CD4-positive, alpha-beta T cell treated with Interleukin-6 for 4 hours (primary cell): ENCODE measurements at places on chromosomes 3 and 15.

DNA sequence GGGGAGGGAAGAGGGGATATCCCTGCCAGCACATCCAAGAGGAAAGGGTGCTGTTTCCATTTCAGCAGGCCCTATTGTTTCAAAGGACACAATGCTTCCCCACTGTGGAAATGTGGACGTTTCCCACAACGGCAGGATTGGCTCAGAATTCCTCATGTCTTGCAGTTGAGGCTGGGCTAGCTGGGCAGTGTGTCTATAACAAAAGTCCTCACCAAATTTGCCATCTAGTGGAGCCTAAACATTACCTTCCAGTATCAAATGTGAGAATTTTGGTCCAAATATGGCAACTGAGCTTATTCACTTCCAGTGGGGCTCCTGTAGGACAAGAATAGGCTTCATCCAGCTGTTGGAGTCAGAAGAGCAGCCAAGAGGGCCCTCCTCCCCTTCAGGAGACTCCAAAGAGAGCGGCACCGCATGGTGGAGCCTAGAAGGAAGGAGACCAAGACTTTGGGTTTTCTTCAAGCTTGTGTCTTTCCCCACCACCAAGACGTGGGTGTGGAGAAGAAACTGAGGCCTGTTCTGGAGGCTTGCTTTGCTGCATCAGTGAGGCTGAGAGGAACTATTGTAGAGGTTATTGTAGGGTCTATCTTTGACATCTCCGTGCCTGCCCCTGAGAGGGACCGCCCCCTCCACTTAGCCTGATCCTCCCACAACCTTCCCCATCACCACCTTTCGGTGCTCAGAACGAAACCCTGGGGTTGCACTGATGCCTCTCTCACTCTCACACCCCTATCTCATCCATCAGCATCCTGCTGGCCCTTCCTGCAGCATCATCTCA is 45.3 kb upstream of the SLCO2A1 start:
- no peak for DNase-seq

GRCh38 chr3:11709782-11710181 is 66.1 kb upstream of the VGLL4 start:
- DNase-seq: no peak

GRCh38 chr3:10772271-10773161 is 43.5 kb upstream of the SLC6A11 start:
- no peak for DNase-seq

- DNase-seq: peak; percentile 73
These were observed 2.5 kb downstream of the EFCC1 start for GRCh38 chr3:129003578-129004112.

GRCh38 chr15:68554721-68555678 is 23.8 kb upstream of the CORO2B start:
- DNase-seq: no peak

DNA sequence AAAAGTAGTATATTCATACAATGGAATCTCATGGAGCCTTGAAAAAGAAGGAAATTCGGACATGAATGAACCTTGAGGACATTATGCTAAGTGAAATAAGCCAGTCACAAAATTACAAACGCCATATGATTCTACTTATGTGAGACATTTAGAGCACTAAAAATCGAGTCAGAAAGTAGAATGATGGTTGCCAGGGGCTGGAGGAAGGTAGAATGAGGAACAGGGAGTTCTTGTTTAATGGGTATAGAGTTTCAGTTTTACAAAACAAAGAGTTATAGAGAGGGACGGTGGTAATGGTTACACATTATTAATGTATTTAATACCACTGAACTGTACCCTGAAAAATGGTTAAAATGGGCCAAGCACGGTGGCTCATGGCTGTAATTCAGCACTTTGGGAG is 19.5 kb downstream of the UBXN7 start:
- DNase-seq: no peak

- no peak for DNase-seq
These were observed 125.6 kb downstream of the PLCH1 start for GRCh38 chr3:155619118-155619915.

GRCh38 chr3:33181229-33181628 is 37.4 kb downstream of the SUSD5 start:
- no peak for DNase-seq

DNA sequence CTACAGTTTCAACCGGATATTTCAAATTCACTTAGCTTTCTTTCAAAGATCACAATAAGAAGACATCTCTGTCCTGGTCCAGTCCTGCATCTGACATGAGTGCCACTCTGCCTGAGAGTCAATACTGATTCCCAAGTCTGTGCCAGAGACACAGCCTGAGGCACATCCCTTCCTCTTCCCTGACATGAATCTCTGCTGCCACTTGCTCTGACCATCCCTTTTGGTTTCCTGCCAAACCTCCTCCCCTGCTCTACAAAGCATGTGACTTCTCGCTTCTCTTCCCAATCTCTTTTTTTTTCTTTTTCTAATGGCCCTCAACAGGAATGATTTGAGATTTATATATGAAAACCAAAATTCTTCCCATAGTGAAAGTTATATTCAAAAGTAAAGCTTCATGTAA is 117.9 kb downstream of the MECOM start:
- no peak for DNase-seq

- DNase-seq: no peak
These were observed 1556.2 kb upstream of the GBE1 start for GRCh38 chr3:83317605-83318004.

DNA sequence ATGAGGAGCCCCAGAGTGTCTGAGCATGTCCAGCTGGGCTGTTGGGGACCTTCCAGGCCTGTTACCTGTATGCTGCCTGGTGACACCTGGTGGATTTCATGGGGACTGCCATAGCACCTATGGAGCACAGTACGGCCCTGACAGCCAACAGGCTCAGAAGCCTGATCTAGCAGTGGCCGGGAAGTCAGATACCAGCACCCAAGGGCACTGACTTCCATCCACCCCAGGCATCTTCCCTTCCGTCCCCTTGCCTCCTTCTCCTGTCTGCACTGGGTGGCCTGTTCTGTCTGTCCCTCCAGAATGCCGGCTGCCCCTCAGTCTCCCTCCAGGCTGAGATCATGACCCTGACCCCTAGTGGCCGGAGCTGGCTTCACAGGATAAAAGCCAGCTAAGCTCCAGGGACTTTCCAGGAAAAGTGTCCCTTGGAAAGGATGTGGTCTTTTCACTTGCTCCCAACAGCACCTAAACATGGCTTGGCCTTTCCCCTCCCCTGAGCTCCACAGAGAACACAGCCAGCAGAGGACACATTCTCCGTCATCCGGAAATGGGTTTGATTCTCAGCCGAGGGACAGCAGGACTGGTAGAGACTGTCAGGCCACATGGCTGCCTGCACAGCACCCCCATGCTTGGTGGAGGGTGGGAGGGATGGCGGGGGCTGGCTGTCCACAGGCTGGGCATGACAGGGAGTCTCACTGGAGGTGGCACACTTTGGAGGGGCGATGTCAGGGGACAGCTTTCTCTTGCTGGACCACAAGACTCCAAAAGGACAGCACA is 9.5 kb downstream of the RPS17 start:
- peak; percentile 66 for DNase-seq

DNA sequence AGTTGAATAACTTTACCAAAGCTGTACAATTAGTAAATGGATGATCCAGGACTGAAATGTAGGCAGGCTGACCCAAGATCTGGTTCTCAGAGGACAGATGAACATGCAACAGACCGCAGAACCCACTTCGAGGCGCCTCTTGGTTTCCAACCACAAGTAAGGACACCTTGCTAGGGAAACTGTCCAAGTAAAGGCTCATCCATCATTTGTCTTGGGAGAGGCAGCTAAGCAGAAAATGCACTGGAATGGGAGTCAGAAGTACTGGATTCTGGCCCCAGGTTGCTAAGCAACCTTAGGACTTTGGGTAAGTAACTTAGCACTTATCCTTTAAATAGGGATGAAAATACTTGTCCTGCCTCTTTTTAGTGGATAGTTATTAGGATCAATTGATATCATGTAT is 366.3 kb upstream of the LRRC3B start:
- DNase-seq: no peak

GRCh38 chr3:40258555-40258954 is 51.0 kb upstream of the EIF1B start:
- no peak for DNase-seq

DNA sequence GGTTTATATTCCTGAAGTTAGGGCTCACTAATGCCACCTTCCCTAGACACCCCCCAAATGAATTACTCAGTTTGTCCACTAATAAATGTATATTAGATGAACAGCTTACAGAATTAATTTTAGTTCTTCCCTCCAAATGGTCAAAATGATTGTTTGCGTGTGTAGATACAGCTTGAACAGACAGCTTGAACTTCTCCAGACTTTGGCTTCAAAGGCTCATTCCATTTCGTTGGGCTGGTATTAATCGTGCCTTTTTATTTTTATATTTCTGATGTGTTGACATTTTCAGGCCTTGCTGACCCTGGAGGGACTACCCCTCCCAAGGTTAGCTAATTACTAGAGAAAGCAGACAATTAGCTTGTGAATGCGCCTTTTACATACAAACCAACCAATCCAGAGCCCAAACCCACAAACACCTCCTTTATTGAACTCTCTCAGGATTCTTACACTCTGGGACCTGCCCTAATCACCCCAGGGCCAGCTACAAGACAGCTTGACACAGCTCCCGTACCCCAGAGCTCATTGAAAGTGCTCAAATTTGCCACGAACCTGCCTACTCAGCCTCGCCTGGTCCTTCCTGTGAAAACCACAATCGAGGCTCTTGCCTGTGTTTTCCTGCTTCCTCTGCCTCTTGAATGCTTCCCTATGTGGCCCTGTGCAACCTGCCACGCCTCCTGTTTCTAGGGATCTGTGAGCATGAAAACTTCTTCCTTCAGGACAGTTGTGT is 40.3 kb downstream of the RPL22L1 start:
- no peak for DNase-seq

DNA sequence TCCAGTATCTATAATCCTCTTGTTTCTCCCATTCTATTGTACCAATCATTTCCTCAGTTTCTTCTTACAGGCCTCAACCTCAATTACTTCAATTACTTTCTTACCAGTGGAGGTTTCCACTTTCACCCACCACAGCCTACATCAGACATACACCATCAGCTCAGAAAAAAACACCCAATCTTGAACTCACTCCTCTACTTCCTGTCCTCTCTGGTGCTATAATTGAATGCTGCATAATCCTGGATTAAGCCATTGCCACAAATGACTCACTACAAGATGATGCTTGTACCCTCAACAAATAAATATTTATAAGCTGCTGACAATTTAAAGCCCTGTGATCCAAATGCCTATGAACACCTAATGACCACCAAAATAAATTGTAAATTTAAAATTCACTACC is 18.5 kb downstream of the RYK start:
- no peak for DNase-seq

- DNase-seq: no peak
These were observed 39.0 kb downstream of the MYH15 start for GRCh38 chr3:108471426-108471825.

- DNase-seq: peak; percentile 58
These were observed 433.8 kb upstream of the SUCLG2 start for GRCh38 chr3:68088216-68088615.

DNA sequence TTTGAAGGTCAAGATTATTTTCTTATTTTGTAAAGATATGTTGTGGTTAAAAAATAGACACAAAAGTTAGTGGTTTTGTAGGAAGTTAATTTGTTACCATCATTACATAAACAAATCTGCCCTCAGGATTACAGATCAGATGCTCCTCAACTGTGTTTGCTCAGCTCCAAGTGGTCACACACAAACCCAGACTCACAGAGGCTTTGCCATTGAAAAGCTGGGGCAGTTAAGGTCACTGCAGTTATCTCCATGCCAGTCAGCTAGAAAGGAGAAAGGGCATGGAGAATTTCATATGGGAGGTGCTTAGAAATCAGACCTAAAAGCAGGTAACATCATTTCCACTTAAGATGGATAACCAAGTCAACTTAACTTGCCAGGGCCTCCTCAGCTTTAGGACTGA is 825.7 kb upstream of the GBE1 start:
- no peak for DNase-seq

GRCh38 chr3:14353502-14353901 is 48.9 kb upstream of the SLC6A6 start:
- no peak for DNase-seq

DNA sequence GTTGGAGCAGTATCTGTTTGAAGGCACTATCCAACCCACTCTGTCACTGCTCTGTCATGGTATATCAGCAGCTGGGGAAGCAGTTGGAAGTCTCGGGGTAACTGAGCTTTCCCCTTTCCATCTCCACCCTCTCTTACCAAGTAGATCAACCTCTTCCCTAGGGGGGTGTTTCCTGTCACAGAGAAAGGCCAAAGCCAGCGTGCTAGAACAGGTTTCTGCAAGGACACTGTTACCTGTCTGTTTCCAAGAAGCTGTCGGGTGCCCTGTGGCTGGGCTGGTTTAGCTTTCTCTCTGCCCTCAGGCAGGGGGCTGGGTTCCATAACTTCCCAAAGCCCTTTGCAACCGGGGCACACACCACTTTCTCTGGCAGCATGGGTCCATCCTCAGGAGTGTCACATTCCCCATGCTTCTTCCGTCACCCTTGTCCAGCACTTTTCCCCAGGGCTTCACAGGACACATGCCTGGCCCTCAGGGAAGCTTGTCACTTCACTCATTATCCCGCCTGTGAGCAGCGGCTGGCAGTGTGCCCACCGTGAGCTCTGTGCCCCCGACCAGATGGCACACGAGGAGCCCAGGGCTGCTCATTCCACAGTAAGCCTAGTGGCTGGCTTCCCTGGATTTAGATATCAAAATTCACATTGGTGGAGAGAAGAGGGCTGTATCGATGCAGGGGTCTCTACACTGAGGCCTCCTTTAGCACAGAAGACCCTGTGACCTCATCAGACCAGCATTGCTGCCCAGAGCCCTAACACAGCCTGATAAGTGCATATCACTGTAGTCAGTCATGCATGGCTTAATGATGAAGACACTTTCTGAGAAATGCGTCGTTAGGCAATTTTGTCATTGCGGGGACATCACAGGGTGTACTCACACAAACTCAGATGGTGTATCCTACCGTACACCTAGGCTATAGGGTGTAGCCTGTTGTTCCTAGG is 205.8 kb downstream of the SLCO3A1 start:
- DNase-seq: no peak
